Left renal cortex interstitium (tissue), 4 donors: ENCODE measurements at places on chromosomes 3 and 15. TPM values are rescaled to one million over a fixed set of nuclear protein-coding genes. Genes with fewer than 3 reads are reported as not detected.

The LMAN1L gene
- not detected for polyA plus RNA-seq

GRCh38 chr3:63674586-63674985 lies 22.1 kb downstream of the SNTN start:
- no peak for DNase-seq

The STX19 gene
- polyA plus RNA-seq, result 0.38 TPM

DNA sequence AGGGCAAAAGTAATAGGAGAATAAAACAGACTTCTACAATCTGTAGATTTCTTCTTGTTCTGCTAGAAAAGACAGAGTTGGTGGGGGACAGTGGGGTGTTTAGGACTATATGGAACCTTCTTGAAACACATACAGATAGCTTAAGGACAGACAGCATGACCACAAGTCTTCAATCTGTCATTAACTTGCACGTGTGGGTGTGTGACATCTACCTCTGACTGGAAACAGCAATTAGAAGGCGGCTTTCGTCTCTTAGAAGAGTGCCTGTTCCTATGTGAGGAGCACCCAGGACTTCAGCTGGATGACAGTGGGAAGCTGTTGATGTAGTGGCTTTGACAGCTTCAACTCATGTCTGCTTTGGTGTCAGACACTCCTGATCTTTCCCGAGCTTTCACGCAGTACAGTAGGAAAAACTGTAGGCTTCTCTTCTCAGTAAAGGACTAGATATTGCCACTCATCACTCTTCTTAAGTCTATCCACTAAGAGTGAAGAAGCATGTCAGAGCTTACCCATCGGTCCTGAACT lies 44.5 kb downstream of the TYRO3 start:
- DNase-seq, result no peak

The RFX7 gene
- polyA plus RNA-seq, result 22.9 TPM

DNA sequence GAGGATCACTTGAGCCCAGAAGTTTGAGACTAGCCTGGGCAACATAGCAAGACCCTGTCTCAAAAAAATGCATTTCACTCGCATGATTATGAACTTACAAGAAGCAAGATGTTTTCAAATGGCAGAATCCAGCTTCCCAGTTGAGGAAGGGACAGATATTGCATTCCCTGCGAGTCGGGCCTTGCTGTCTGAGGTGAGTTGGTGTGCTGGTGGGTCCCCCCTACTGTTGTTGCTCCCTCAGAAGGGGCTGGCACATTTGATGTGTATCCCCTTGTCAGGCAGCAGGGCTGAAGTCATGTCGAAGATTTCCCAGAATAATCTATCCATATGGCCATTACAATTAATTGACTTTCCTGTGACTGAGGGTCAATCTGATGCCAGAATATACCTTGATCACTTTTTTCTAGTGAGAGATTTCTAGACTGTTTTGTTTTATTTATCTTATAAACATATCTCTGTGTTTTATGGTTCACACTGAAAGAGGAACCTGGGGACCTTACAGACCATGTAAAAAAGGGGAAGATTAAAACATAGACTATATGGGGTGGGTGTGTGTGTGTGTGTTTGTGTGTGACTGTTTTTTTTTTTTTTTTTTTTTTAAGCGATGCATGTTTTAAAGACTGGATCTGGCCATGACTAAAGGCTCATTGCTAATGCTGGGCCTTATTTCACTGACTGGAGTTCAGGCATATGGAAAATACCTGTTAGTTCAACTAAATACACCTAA lies 112.1 kb upstream of the MRPS22 start:
- no peak for DNase-seq

The CHST13 gene
- polyA plus RNA-seq, result 6.1 TPM

DNA sequence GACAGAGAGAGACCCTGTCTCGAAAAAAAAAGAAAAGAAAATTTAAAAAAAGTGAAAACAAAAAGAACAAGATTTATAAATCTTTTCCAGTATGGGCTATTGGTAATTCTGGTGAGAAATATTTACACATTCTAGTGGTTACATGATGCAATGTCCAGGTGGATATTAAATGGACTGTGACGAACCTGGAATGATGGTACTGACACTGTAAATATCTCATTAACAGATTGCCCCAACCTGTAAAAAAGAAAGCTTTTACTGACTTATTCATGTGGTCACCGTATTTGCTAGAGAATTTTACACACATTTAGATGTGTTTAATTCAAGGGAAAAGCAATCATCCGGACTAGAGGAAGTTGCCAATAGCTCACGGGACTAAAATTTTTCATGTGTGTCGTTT lies 162.1 kb upstream of the LRIG1 start:
- DNase-seq, result no peak

The AADACL2 gene
- not detected for polyA plus RNA-seq

DNA sequence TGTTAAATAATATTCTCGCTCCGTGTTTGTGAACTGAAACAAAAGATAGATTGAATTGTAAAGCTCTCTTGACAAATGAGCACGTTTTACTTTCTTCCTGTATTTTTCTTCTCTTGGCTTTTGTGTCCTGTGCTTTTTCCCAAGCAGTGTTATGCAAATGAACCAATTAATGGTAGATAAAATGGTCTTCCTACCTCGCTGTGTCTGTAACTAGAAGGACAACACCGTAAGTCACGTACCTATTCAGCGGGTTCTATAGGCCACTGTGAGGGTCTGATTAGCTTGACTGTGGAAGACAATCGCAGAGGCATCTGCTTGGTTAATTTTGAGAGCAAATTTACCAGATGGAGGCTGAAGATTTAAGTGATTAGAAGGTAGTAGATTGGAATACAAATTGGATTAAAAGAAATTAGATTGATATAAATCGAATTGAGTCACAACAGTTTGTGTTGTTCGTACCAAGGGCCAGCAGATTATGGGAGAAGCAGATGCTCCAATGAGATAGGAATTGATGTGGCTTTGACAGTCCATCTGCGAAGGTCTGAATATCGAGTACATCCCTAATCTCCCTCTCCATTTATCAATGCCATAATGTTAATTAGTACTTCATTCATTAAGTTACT lies 40.2 kb downstream of the ROBO2 start:
- no peak for DNase-seq

The MNS1 gene
- 27.6 TPM for polyA plus RNA-seq

GRCh38 chr15:54150255-54150654 lies 172.0 kb downstream of the UNC13C start:
- no peak for DNase-seq
